AML-193 (cell line): ENCODE measurements at places on chromosomes 7 and 10.

DNA sequence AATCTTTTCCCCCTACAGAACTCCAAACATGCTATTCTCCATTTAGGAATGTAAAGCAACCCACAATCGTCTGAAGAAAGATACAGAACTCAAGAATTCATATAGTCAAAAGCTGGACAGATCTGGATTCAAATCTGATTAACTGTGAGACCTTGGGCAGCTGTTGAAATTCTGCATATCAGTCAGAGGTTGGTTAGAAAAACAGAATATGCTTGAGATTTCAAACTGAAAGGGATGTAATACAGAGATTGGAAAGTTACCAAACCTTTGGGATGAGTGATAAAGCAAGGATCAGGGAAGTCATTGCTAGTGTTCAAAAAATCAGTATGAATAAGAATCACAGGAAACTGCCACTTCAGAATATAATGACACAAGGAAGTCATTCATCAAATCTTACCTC lies 406.6 kb downstream of the HTR7 start:
- no peak for DNase-seq

DNA sequence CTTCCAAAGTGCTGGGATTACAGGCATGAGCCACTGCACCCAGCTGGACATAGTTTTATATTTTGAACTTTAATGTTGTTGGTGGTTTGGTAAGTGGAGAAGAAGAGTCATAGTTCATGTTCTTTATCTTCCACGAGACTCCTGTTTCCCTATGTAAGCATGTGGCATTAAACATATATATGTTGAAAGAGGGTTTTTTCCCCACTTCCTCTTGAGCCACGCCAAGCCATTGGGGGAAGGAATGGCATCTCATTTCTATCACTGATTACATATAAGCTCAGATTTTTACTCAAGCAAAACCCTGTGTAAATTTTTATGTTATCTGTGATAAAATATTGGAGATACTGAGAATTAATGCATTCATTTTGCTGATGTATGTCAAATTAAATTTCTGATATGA lies 300.4 kb downstream of the PHF14 start:
- no peak for DNase-seq

GRCh38 chr10:13885238-13885990 lies 298.6 kb downstream of the PRPF18 start:
- no peak for DNase-seq

- DNase-seq: no peak
Measured at GRCh38 chr7:131747658-131748232, 191.3 kb upstream of the PODXL start.

DNA sequence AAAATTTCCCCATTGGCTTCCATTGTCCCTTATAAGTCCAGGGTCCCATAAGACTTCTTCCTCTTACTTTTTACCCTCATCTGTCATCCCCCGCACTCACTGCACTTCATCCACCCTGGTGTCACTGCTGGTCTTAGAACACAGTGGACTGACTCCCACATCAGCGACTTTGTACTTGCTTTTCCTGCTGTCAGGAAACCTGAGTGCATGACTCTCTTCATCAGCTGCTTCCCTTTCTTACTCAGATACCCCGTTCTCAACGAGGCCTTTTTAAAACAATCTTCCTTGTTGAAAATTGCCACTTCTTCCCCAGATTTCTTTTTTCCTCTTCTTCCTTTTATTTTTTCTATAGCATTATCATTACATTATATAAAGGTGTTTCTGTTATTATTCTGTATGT lies 305.4 kb downstream of the SDK1 start:
- no peak for DNase-seq

DNA sequence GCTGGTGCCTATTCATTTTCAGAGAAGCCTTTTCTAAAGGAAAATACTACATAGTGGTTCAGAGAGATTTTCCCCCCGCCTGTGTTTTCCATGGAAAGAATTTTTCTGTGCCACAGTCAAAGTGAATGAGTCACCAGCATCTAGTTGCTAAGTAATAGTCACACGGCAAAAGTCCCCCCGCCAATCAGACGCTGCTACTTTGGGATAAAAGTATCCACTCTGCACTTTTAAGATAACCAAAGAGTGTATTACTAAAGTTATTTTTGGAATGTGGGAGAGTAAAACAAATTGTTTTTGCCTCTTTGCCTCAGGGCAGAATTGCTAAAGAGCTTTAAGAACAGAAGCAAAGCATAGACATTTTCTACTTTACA lies 23.5 kb downstream of the ABLIM1 start:
- no peak for DNase-seq

GRCh38 chr10:110239892-110240291 lies 32.5 kb downstream of the MXI1 start:
- DNase-seq: peak; percentile 16

DNA sequence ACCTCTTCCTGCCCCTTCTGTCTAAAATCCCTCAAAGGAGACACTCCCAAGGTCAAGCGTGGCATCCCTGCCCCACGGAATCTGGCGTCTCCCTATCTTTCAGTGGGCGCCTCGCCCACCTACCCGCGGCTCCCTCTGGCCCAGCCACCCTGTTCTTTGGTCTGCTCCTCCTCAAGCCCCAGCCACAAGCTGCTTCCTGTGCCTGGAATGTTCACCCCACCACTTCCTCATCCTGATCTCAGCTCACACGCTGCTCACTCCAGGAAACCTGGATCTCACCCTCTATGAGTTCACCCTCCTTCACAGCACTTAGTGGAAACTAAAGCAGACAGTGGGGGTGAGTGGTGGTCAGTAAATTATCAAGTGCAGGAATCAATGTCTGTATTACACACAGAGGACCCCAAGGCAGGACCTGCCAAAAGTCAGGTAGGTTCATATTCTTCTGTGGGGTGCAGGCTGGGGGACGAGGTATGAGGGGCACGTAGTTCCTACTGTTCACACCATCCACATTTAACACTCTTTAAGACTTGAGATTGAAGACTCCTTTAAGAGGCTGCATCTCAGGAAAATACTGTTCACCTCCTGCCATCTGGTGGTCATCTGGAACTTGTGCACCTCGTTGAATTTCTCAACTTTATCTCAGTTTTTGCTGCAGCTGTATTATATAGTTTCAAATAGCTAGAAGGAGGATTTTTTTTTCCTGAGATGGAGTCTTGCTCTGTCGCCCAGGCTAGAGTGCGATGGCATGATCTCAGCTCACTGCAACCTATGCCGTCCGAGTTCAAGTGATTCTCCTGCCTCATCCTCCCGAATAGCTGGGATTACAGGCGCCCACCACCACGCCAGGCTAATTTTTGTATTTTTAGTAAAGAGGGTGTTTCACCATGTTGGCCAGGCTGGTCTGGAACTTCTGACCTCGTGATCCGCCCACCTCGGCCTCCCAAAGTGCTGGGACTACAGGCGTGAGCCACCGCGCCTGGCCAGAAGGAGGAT lies 166.6 kb downstream of the ARHGAP21 start:
- DNase-seq: peak; percentile 48

GRCh38 chr7:17552952-17553351 lies 254.5 kb downstream of the AHR start:
- DNase-seq: no peak

GRCh38 chr7:23410446-23411183 lies 59.7 kb downstream of the IGF2BP3 start:
- no peak for DNase-seq

GRCh38 chr7:151875942-151876898 lies 695 bp downstream of the PRKAG2 start:
- DNase-seq: peak; percentile 34

DNA sequence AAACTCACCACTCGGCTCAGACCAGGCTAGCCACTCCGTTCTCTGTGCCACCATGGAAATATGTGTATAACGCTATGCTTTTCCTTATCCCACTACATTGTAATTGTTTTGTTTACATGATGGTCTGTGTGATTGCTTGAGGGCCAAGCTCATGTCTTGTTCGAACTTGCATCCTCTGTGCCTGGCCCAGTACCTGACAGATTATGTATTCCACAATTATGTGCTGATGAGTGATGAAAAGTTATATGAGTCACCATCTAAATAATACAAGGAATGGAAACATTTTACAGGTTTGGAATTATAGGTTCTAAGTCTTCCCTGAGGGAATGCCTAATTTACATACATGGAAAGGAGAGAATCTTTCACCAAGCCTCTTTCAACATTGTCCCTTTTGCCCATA lies 137.4 kb downstream of the C7orf25 start:
- DNase-seq: no peak

- DNase-seq: peak; percentile 14
Measured at GRCh38 chr10:132542086-132542775, 4.6 kb downstream of the INPP5A start.

DNA sequence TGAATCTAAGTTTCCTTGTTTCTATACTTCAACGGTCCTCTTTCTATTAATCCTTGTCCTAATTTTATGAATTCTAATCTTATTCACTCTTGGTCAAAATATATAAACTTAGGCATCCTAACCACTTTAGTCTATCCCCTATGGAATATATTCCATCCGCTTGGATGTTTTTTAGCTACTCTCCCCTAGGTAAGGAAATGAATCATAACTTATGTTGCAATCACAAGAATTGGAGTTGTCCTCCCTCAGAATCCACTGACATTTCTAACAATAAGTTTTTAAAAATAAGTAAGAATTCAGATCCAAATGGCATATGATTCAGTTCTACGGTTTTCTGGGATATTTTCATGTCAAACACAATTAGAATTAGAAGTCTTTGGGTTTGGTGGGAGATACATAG lies 1081.6 kb downstream of the SORCS1 start:
- DNase-seq: no peak

GRCh38 chr10:18542832-18543231 lies 108.6 kb downstream of the NSUN6 start:
- no peak for DNase-seq

- DNase-seq: no peak
Measured at GRCh38 chr10:108490944-108491343, 1326.4 kb upstream of the SORCS1 start.

DNA sequence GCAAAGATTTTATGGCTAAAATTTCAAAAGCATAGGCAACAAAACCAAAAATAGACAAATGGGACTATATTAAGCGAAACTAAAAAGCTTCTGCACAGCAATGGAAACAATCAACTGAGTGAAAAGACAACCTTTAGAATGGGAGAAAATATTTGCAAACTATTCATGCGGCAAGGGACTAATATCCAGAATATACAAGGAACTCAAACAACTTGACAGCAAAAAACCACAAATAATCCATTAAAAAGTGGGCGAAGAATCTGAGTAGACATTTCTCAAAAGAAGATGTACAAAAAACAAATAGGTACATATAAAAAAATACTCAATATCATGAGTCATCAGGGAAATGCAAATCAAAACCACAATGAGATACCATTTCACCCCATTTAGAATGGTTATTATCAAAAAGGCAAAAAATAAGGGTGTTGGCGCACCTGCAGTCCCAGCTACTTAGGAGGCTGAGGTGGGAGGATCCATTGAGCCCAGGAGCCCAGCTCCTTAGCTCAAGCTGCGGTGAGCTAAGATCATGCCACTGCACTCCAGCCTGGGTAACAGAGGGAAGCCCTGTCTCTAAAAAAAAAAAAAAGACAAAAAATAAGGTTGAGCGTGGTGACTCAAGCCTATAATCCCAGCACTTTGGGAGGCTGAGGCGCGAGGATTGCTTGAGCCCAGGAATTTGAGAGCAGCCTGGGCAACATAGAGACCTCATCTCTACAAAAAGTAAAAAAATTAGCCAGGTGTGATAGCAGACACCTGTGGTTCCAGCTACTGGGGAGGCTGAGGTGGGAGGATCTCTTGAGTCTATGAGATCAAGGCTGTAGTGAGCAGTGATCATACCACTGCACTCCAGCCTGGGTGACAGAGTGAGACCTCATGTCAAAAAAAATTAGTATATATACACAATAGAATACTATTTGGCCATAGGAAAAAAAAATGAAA lies 4.2 kb upstream of the CCM2 start:
- DNase-seq: no peak

DNA sequence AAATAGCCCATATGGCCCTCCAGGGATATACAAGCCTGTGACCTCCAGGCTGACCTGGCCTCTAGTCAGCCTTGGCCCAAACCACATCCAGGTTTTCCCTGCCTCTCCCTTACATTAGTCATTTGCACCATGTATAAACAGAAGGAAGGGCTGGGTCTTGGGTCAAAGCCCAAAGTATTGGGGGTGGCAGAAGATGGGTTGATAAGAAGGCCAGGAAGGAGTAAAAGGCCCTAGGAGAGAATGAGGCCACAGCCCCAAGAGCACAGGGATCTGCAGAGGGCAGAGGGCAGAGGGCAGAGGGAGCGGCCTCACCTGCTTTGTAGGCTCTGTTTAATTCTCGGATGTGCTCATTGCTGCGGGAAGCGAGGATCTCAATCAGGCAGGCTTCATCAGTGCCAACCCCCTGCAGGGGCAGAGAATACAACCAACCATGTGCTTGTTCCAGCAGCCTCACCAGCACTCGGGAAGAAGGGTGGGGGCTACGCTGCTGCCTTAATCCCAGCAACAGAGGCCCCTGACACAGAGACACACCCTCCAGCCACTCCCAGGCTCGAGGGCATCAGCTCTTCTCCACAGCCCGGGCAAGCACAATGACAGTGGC lies 31.3 kb downstream of the PLAC9 start:
- DNase-seq: no peak

GRCh38 chr7:64098-64915 lies 128.1 kb upstream of the FAM20C start:
- DNase-seq: peak; percentile 38

DNA sequence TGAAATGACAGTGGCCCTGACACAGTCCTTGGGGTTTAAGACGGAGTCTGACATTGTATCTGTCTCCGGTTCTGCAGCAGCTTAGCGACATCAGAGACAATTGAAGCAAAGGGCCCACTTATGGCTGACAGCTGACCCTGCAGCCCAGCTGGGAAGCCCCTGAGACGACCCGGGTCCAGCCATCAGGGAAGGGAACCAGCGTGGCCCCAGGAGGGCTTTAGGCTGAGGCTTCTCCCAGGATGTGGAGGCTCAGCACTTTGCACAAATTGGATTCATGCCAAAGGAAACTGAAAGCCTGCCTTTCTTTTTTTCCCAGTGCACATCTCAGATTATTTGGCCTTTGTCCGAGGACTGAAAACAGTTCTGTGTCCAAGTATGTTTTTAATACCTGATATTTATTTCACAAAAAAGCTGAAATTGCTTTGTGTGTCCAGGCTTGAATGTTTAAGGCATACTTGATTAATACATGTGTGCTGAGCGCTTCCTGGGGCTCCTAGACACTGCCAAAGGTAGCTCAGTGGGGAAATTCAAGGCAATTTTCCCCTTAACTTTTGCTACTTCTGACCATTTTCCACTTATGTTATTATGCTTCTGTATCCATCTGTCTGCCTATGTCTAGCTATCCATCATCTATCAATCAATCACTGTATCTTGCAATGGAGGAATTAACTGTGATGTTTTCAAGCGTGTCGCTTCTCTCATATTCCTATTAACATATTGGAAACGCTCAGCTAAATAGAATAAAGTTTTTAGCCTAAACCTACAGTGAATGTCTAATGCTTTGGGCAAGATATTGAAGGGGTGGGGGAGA lies 34.8 kb downstream of the KLF6 start:
- no peak for DNase-seq
